Mesothelial cell of epicardium (in vitro differentiated cells): ENCODE measurements at places on chromosomes 2 and 18.

DNA sequence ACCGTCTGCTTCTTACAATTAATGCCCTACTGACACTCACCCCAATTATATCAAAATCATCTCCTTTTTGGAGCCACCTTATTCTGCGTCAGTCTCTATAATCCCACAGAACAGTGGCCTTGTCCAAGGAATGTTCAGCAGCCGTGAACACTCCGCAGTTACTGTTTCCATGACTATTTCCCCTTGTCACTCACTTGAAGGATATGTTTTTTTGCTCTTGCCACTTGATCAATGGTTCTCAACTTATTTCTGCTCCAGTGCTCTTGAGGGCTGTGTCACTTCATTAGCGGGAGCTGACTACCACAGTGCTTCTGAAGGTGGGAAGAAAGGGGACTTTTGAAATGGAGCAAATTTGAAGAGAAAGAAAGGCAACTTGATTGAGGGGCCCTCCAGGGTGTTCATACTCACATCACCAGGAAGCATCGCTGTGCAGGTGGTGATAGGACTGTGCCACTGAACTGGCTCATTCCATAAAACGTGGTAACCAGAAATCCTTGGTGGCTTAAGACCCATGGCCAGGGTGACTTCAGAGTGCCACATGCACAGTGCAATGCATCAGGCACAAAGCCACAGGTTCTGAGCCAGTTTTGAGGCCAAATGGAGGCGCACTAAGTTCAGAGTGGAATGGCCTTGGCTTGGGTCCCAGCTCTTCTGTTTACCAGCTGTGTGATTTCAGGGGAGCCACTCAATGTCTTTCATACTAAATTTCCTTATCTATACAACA, 320.6 kb upstream of the RAB12 start:
- DNase-seq: no peak

GRCh38 chr18:79402209-79402576, 6.5 kb downstream of the NFATC1 start:
- DNase-seq: no peak

DNA sequence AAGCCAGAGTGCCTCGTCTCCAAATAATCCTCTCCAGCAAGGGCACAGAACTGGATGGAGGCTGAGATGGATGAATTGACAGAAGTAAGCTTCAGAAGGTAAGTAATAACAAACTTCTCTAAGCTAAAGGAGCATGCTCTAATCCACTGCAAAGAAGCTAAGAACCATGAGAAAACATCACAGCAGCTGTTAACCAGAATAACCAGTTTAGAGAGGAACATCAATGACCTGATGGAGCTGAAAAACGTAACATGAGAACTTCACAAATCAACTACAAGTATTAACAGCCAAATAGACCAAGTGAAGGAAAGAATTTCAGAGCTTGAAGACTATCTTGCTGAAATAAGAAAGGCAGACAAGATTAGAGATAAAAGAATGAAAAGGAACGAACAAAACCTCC, 32.3 kb downstream of the WDPCP start:
- no peak for DNase-seq

- no peak for DNase-seq
These were observed 280.3 kb upstream of the SKOR2 start for GRCh38 chr18:47531717-47532116.

- no peak for DNase-seq
These were observed 194.8 kb downstream of the EIPR1 start for GRCh38 chr2:3182848-3183247.

DNA sequence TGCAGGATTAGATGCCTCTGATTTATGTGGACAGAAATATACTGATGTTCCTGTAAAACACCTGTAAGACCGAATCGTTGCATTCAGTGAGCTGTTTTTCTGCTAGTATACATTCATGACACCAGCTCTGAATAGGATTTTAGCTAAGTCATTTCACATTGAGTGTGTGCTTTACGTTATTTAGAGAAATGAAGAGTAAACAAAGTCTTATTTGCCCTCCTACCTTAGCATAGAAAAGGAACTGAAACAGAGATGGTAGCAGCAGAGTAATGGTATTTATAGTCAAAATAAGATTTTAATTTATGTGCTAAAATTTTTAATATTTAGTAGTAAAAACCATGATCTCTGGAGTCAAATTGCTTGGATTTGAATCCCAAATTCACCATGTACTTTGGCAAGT, 168.0 kb downstream of the CERS6 start:
- no peak for DNase-seq

DNA sequence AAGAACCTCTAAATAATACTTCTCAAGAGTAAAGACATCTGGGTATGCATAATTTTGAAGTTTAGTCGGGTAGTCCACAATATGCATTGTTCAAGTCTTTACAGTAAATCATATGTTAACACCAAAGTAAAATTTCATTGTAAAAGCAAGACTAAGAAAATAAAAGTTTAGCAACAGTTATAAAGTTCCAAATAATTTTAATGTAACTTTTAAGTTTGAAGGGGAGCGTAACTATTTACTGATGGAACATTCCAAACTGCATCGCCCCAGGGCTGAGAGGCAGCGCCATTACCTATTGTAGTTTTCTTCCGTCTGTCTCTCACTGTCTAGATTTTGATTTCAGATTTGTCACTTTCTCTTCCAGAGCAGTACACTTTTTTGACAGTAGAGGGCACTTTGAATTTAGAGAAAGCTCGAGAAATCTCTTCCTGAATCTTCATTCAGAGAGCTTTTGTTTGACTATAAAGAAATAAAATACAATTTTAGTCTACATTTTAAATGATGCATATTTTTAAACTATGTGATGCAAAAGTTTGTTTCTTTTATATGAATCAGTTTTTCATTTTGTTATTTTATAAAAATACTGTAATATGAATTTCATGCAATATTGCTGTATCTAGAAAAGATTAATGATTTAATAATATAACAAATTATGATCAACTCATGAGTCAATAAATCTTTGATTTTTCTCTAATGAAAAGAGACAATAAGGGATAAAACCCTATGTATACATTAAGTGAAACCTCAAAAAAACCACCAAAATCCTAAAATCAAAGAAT, 389.8 kb downstream of the FIGN start:
- DNase-seq: no peak

GRCh38 chr2:122960759-122961641, 1064.1 kb upstream of the CNTNAP5 start:
- DNase-seq: no peak

DNA sequence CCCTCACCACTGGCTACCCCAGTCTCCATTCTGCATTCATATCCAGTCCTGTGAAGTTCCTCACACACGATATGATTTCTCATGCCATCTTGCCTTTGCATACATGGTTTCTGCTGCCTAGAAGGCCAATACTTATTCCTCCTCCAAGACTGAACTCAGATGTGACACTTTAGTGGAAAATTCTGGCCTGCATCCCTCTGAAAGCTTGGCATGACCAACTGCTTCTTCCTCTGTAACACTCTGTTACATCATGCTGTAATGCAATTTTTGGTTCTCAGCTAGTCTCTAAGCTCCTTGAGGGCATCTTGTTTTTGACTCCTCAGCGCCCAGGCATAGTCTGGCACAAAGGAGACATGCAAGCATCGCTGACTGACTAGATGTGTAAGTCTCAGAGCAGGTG, 12.6 kb downstream of the FAM161A start:
- no peak for DNase-seq
